GM23248 (cell line): ENCODE measurements at places on chromosomes 3 and 15.
A peak's percentile ranks its signal among the peaks of the same experiment; 100 is the strongest.

DNA sequence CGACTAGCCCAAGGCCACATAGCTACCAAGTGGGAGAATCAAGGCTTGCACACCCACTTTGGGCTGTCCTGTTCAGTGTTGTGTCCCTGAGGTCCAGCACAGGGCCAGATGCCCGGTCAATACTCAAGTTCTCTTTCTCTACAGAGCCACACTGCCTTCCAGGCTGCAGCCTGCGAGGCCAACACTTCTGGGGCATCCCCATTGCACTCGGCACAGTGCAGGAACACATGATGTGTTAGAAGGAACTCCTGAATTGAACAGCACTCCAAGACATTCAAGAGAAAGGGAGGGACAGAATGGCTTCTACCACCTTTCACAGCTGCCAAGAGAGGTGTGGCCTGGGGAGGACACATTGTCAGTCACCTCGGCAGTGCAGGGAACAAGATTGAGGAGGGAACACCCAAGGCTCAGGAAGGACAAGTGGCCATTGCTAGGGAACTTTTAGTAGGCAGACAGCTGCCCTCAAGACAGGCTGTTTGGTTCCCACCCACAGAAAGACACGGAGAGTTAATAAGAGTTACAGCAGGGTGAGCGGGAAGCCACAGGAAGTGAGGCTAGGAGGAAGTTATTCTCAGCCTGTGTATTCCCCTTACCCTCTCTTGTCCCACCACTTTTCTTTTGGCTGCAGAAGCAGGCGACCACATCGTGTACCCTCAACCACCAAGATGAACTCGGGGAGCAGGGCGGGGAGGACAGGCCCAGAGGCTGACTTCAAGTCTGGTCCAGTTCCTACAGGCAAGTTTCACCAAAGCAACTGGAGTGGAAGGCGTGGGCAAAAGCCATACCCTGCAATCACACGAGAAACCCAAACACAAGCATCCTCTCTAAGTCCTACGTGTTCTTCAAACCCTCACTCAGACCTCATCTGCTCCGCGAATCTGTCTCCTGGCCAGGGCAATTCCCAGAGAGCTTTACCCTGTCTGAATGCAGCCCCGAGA, 69.4 kb downstream of the SRGAP3 start:
- DNase-seq: no peak

GRCh38 chr3:46407970-46408369, 911 bp downstream of the CCRL2 start:
- peak; percentile 48 for DNase-seq

DNA sequence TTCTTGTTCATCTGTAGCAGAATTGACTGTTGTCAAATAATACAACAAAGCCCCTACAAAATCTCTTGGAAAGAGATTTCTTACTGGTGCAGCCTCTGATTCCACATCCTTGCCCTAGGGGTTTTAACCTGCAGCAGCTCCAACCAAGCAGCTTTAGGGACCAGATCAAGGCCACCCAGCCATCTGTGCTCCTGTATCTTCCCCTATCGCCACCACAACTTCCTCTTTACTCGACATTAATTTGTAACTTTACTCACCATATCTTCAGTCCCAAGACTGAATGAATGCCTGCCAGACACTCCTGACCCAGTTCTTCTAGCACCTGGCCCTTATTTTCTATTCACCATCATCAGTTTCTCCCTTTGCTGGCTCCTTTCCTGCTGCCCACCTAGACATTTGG, 156.6 kb upstream of the IL12A start:
- no peak for DNase-seq

DNA sequence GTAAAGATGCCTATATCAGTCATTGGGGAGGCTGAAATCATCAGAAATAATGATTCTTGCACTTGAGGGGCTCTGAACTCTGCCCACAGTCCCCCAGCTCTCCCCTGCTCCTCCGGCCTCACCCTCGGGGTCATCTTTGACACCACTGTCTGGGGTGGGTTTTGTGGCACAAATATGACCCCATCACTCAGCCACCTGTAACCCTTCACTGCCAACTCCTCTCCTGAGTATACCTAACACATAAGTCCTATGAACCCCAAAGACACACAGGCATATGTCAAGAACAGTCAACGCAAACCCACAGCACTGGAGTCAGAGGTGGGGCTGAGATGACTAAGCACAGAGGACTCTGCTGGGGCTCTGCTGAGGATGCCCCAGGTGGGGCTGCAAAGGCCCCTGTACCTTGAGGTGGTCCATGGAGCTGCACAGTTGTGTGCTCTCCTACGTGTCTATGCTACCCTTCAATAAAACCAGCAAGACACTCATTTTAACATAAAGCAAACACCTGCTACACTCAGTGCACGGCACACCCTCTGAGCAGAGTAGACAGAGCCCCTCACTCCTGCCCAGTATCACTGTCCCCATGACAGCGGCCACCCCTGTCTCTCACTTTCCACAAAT, 29.9 kb downstream of the SLC41A3 start:
- no peak for DNase-seq

DNA sequence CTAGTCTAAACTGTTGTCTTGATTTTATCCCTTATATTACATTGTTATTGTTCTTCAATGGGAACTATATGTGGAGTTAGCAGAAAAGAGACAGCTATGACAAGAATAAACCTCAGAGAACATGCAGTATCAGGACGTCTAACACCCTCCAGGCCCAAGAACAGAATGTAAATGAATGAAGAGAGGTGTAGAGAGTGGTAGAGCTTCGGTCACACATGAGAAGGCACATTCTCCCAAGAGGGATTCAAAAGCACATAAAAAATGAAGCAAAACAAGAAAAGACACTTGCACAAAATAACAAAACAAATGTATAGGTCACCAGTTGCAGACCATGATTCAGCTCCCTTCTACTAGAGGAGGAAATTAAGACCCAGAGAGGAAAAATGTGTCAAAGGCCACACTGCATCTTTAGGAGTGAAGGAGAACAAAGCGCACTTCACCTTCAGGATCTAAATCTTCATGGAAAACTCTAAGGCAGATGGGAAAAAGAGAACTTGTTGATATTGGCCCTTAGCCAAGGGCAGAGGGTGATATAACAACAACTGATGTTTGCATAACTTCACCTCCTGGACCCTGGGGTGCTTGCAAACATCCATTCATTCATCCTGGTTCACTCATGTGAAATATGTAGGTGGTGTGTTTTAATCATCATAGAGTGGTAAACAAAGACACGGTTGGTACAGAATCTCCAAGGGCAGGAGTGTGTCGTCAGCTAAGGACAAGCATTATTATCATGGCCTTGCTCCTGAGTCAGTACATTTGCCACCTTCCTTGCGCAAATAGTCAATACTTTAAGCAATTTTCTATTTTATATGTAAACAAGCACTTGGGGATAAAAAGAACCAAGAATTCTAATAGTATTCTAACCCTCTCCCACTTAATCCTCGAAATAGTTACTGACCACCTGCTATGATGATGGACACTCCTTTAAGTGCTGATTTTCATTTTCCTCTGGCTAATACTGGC, 8.8 kb downstream of the NEK10 start:
- DNase-seq: peak; percentile 27

DNA sequence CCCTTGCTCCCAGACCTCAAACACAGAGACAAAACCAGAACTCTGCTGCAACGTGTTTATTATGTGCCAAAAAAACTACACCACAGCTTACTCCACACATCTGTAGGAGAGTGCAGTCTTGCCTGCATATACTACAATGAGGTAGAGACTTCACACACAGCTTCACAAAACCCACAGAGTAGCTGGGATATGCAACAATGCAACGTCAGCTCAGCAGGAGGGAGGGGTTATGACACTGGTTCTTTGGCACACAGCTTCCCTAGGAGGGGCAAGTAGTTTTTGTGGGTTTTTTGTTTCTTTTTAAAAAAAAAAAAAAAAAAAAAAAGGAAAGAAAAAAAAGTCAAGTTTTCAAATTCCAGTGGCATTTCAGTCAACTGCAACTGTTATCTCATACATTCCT, 2.9 kb upstream of the RPS17 start:
- DNase-seq: peak; percentile 77

DNA sequence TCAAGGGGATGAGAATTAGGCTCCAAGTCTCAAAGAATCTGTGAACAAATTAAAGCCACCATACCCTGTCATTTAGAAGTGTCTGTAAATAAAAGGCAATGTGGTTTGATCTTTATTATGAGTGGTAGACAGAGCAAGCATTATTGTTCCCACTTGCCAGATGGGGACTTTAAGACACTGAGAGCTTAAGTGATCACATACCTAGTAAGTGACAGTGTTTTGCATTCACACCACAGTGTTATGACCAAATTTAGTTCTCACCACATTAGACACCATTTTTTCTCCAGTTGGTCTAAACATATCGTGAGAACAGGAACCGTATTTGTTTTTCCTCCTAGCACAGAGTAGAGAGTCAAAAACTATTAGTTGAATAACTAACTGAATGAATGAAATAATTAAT, 13.2 kb upstream of the ZBED2 start:
- DNase-seq: no peak

GRCh38 chr3:186953011-186953487, 22.7 kb downstream of the ST6GAL1 start:
- DNase-seq: peak; percentile 44

DNA sequence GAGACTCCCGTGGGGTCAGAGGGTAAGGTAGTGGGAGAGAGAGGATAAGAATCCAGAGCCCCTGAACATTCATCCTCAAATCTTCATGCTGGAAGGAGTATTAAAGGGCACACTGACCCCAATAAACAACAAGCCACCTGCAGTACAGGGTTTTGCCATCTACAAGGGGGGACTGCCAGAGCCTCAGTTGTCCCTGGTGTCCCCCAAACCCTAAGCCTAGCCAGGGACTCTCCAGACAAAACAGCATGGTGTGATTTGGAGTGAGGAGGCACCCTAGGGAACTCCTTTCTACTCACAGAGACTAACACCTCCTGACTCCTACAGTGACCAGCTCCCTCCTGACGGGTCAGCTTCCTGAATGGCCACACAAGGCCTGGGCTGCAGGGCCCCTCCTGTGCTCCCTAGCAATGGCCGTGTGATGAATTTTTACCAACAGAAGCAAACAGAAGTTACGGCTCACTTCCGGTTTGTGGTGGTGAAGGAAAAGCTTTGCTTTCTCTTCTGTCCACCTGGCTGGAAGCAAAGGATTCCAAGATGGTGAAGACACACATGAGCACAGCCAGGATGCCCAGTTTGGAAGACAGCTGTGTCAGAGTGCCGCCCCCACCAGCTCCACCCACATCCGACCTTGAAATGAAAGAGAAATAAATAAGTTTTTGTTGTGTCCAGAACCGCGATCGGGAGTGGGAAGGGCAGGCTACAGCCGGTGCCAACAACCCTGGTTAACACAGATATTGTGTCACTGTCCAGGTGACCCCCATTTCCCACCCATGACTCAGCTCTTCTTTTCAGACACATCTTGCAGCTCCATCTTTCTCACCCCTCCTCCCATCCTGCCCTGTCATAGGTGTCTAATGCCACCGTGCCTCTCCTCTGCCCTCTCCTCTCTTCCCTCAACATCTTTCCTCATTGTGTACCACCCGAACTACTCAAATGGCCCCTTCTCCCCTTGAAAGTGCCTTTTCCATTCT, 69.6 kb upstream of the ATP13A3 start:
- peak; percentile 34 for DNase-seq

- no peak for DNase-seq
Observed at GRCh38 chr3:45034612-45035252, 8.6 kb downstream of the CLEC3B start.

DNA sequence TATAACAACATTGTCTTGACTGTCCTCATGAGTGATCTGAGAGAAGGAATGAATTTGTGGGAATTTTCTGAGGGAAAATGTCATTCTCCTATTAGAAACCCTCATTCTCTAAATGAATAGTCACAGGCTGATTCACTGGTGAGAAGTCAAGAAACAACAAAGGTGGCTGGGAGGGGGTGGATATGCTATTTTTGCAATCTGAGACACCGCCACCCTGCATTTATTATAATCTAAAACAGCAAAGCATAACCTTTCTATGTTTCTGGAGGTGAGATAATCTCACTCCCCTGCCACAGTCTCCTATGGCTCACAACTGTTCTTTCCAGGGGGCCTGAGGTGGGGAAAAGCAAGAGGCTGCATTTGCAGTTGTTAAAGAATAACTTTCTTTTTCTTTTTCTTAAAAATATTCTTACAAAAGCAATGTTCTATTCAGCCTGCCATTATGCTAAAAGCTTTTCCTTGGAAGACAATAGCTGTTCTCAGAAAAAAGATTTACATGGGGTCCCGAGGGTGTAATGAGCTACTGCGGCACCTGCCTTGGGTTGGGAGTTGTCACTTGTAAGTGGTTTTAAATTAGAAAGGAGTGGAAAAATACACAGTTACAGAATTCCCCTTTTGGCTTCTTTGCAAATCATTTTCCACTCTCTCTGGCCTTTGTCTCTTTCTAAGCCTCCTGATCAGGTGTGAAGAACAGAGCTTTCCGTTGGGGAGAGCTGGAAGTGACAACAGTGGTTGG, 220.9 kb downstream of the AGBL1 start:
- no peak for DNase-seq
